ENCODE measurements at places on chromosomes 16 and 17.
A peak's percentile ranks its signal among the peaks of the same experiment; 100 is the strongest.

DNA sequence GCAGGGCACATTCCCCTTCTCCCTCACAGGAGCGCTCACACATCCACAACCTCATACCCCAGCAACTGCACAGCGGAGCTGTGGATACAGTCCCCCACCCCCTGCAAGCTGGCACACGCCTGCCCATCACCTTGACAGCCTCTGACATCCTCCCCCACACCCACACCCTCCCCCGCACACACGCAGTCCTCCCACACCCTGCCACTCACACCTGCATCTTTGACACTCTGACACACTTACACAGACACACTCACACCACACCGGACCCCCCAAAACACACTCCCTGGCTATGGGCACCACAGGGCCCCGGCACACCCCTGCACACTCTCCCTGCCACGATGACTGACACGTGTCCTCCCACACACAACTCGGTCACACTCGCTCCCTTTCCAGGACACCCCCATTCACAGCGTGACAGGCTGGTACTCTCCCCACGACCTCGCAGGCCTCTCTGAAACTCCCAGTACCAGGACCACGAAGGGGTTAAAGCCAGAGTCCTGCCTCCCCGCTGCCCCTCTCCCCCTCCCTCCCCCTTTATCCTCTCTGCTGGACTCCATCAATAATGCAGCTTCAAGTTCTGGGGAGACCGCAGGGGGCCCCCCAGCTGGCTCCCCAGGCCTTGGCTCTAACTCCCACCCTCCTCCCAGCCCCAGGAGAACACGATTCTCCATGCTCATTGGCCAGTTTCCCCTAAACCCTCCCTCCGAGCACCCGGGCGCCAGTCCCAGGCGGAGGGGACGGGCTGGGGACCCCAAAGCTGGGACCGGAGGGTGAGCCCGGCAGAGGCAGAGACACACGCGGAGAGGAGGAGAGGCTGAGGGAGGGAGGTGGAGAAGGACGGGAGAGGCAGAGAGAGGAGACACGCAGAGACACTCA, at the start of gene PPP1R1B:
TSS of gene PPP1R1B (plus strand) at position 782 of the 876 bp plus-strand sequence. CDS start 441 bp downstream, outside the sequence.
- no peak for DNase-seq

- DNase-seq: no peak
These were observed 12.4 kb upstream of the SUPT4H1 start for GRCh38 chr17:58364270-58364942.

DNA sequence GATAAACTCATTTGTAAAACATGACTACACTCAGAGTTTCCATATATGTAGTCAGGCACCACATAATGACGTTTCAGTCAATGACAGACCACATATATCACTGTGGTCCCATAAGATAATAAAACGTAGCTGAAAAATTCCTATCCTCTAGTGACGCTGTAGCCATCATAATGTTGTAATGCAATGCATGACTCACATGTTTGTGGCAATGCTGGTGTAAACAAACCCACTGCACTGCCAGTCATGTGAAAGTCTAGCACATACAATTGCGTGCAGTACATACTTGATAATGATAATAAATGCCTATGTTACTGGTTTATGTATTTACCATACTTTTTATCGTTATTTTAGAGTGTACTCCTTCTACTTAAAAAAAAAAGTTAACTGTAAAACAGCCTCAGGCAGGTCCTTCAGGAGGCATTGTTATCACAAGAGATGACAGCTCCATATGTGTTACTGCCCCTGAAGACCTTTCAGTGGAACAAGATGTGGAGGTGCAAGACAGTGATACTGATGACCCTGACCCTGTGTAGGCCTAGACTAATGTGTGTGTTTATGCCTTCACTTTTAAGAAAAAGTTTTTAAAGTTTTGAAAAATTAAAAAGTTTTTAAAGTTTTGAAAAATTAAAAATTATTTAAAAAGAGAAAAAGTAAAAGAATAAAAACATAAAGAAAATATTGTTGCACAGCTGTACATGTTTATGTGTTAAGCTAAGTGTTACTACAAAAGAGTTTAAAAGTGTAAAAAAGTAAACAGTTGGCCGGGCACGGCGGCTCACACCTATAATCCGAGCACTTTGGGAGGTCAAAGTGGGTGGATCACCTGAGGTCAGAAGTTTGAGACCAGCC, 9.0 kb downstream of the STAT5B start:
- no peak for DNase-seq

DNA sequence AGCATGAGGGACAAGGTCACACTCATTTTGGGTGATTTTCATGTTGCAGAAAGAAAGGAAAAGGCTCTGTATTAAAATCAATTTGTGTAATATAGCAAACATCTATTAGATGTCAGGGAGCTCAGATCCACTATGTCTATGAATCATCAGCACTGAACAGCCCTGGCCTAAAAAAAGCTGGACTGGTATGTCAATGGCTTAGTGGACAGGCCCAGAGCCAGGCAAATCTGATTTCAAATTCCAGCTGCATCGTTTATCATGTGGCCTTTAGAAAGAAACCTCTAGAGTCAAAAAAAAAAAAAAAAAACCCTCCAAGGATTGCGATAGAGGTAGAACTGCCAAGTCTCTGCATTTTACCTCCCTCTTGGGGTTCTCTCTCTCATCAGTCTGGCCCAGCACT, 5.4 kb downstream of the GAS7 start:
- DNase-seq: no peak

GRCh38 chr16:774086-775001, 13.8 kb downstream of the MSLN start:
- no peak for DNase-seq

DNA sequence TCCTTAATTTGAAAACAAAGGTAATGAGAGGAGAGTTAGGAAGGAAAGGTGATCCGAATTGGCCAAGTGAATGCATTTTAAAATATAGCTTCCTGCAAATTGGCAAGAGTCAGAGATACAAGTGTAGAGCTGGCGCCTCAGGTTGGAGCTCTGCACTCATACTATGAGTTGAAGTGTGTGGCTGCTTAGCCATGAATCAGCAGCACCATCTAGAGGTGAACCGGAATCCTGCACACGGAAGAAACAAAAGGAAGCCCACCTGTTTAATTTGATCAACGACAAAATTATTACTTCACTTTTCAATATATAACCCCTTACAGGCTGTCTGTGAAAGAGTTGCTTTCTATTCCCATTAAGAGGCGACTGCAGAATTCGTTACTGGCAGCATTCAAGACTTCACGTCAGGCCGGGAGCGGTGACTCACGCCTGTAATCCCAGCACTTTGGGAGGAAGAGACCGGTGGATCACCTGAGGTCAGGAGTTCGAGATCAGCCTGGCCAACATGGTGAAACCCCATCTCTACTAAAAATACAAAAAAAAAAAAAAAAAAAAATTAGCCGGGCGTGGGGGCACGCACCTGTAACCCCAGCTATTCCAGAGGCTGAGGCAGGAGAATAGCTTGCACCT, 1253.7 kb upstream of the CDH8 start:
- DNase-seq: peak; percentile 17

- no peak for DNase-seq
These were observed 25.8 kb upstream of the C1QTNF8 start for GRCh38 chr16:1121601-1122397.

GRCh38 chr17:76048711-76049110, 21.6 kb upstream of the EVPL start:
- no peak for DNase-seq

DNA sequence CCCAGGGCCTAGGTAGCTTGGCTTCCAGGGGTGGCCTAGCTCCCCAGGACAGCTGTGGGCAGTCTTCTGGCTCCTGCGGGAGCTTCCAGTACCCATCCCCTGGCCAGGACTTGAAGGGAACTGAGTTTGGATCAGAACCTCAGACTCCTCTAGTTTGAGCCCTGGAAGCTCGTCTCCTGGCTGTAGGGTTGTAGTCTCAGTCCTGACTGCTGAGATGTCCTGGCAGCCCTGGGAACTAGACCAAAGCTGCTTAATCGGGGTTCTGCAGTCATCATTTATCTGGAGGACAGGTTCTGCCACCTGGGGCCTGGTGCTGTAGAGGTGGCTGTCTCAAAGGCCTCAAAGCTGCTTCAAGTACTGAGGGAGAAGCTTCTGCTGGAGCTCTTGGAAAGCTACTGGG, 163.7 kb downstream of the WSCD1 start:
- DNase-seq: no peak

- DNase-seq: no peak
These were observed 144.4 kb downstream of the PCTP start for GRCh38 chr17:55895112-55895759.

DNA sequence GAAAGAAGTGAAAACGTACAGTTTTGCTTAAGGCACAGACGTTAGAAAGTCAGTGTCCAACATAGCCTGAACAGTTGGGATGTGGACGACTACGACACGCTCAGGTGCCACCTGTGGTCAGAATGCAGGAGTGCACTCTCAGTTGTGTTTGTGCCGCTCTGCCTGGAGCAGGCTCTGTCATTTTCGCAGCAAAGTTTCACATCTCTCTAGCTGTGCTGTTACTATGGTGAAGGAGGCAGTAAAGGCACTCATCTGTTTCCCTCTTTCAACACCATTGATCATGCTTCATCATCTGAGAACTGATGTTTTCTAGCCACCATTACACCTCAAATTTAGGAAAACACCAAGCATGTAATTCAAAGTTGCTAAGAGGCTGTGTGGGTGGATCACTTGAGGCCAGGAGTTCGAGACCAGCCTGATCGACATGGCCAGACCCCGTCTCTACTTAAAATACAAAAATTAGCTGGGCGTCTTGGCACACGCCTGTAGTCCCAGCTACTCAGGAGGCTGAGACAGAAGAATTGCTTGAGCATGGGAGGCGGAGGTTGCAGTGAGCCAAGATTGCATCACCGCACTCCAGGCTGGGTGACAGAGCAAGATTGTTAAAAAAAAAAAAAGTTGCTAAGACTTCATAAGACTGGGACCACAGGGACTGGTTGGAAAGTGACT, 44.9 kb upstream of the DNAJA2 start:
- peak; percentile 87 for DNase-seq

GRCh38 chr16:62036101-62036801, at the start of gene CDH8:
CDH8 (minus strand) TSS chr16:62036438; CDS start chr16:62021403, 15,035 bp downstream.
- DNase-seq: no peak

DNA sequence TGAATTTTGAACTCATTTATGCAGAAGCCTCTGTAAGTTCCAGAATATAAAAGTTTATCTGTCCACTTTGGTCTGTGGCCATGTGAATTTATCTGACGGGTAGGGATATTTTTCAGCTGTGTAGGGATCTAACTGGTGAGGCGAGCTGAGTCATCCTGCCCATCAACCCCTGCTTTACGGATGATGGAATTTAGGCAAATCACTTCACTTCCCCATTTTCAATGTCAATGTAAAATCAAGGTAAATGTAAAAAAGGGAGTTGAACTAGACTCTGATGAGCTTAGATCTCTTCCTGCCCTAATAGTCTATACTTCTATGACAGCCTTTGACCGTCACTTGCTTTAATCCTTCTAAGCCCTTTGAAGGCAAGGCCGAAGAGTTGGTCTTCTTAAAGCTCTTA, 2.6 kb downstream of the SLC16A6 start:
- DNase-seq: no peak

- DNase-seq: no peak
These were observed 7.2 kb upstream of the DRC7 start for GRCh38 chr16:57687363-57687929.
